ENCODE measurements at places on chromosomes 3 and 15. TPM values are rescaled to one million over a fixed set of nuclear protein-coding genes. Genes with fewer than 3 reads are reported as not detected.

The ADPGK gene
- 89.0 TPM for total RNA-seq

The PDE12 gene
- 19.5 TPM for total RNA-seq

The ARNT2 gene
- total RNA-seq, result 7.7 TPM

The TRH gene
- 0.22 TPM for total RNA-seq

- no peak for DNase-seq
Observed at GRCh38 chr3:141996437-141996836, 120.0 kb downstream of the ATP1B3 start.

GRCh38 chr3:4936982-4937614 lies 42.1 kb upstream of the BHLHE40 start:
- no peak for DNase-seq

GRCh38 chr3:23450051-23450450 lies 246.9 kb downstream of the UBE2E2 start:
- DNase-seq, result no peak

GRCh38 chr3:194269610-194270145 lies 81.5 kb downstream of the CPN2 start:
- peak; percentile 89 for DNase-seq

GRCh38 chr3:34782871-34783270 lies 856.5 kb upstream of the ARPP21 start:
- no peak for DNase-seq

GRCh38 chr3:127820221-127820825 lies 2.0 kb downstream of the MGLL start:
- no peak for DNase-seq

DNA sequence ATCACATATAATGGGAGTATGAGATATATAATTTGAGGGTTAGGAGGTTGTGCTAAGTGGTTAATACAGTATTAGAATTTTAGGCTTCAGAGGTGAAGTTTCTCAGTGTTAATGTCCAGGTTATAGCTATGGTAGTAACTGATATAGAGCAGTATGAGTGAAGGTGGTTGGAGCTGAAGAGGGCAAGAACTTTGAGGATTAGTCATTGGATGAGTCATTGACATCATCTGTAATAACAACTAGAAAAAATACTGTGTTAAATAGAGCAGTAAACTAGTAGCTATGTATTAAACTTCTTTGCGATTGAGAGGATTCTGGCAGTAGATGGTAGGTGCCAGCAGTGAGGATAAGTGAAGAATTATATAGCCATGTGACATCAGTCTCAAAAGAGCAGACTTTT lies 47.5 kb upstream of the EIF3J start:
- DNase-seq, result no peak

GRCh38 chr15:85312486-85312885 lies 67.9 kb upstream of the AKAP13 start:
- DNase-seq, result no peak

GRCh38 chr15:90814191-90814821 lies 54.1 kb upstream of the FURIN start:
- DNase-seq, result no peak

DNA sequence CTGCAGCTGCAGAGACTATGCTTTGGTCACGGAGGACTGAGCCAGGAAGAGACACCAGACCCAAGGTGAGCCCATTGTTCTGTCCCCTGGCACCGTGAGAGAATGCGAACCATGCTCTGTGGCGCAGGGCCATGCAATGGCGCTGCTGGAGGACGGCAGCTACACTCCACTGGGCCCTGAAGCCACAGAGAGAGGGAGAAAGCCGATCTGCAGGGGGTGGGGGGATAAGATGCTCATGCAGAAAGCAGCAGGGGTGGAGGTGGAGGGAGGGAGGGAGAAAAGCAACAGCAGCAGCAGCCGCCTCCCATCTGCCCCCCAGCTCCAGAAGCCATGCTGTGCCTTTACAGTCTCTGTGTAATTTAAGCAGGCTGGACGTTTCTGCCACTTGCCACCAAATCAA lies 5.3 kb downstream of the BDH1 start:
- DNase-seq, result no peak
